Stimulated activated CD4-positive, alpha-beta T cell treated with anti-CD3 and anti-CD28 coated beads, Interleukin-1b, Interleukin-23, amount 100 ng/mL, for 1 hour (primary cell): ENCODE measurements at places on chromosomes 5 and 9.

DNA sequence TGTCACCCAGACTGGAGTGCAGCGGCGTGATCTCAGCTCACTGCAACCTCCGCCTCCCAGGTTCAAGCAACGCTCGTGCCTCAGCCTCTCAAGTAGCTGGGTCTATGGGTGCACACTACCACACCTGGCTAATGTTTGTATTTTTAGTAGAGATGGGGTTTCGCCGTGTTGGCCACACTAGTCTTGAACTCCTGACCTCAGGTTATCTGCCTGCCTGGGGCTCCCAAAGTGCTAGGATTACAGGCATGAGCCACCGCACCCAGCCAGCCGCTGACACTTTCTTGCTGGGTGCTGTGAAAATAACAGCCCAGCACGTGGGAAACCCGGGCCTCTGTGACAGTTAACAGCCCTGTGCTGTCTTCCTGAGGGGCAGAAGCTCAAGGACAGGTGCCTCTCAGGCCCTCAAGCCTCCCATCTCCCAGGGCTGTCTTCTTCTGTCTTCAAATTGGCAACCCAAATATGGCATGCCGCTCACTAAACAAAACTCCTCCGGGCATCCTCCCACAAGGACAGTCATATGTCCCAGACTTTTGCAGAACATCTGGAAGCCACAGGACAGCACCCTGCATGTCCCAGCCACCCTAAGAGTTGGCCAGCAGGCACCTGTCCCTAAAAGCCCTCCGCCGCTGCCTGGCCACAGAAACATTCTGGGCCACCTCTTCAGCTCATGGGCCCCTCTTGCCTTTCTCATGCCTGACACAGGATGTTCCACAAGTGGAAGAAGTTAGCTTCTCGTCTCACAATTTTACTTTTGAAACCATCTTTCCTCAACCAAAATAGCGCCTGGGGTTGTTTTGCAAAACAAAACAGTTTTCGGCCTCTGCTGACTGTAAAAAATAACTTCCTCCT, 233.6 kb downstream of the SYK start:
- no peak for DNase-seq

- no peak for DNase-seq
These were observed 201.5 kb downstream of the RGS3 start for GRCh38 chr9:113665064-113665463.

DNA sequence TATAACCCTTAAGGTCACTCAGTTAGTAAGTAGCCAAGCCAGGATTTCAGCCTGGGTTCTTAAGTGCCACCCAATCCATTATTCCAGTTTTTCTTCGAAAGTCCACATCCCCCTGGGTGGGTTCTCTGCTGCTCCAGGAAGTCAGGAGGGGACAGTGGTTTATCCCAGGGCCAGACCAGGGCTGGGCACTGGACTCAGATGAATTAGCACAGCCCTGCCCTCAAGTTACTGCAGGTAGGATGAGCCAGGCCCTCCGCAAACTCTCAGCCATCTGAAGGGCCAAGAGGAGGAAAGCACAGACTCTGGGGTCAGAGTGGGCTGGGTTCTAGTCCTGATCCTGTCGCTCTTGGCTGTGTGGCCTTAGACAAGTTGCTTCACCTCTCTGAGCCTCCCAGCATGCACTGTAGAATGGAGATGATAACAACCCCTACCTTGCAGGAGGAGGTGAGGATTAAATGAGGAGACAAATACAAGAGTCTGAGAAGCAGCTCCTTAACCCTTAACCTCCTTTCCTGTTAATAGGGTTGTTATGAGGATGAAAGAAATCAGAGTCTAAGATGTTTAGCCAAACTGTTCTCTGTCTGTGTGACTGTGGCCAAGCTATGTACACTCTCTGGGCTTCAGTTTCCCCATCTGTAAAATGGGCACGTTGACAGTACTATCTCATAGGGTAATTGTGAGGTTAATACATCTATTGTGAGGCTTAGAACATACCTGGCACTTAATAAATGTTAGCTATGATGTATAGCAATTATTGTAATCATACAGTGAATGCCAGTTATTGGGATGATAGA, 6.8 kb upstream of the NEURL1B start:
- no peak for DNase-seq

- DNase-seq, result no peak
These were observed 205.0 kb upstream of the ACTBL2 start for GRCh38 chr5:57687596-57687995.

DNA sequence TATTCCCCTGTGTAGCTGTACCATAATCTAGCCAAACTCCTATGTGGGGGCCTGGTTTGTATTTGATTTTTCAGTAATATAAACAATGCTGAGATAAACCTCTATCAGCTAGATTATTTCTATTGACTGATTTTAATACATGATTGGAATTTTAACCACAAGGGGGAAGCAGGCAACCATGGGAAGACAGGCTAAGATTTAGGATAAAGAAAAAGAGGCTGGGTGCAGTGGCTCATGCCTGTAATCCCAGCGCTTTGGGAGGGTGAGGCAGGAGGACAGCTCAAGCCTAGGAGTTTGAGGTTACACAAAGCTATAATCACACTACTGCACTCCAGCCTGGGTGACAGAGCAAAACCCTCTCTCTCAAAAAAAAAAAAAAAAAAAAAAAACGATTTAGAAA, 18.1 kb upstream of the GPX3 start:
- DNase-seq, result no peak

- no peak for DNase-seq
These were observed 47.3 kb upstream of the PRRC2B start for GRCh38 chr9:131346559-131346958.

DNA sequence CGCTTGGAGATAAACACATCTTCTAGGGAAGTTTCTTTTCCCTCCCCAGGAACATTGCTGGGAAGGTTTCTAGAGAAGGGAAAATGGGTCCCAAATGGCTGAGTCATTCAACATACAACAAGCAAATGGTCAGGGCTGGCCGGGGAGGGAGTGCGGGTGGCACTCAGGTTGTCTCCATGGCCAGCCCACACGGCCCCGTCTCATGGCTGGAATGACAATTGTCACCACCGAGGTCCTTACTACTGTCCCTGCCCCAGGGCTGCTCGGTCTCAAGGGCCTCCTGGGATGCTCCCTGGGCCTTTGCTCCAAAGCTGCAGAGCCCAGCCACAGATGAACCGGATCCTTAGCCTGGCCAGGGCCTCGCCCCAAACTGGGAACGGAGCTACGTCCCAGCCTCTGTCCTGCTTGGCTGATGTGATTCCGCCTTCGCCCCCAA, 121.9 kb downstream of the FGF18 start:
- DNase-seq, result no peak

GRCh38 chr9:16974436-16974835, 104.0 kb upstream of the BNC2 start:
- no peak for DNase-seq

DNA sequence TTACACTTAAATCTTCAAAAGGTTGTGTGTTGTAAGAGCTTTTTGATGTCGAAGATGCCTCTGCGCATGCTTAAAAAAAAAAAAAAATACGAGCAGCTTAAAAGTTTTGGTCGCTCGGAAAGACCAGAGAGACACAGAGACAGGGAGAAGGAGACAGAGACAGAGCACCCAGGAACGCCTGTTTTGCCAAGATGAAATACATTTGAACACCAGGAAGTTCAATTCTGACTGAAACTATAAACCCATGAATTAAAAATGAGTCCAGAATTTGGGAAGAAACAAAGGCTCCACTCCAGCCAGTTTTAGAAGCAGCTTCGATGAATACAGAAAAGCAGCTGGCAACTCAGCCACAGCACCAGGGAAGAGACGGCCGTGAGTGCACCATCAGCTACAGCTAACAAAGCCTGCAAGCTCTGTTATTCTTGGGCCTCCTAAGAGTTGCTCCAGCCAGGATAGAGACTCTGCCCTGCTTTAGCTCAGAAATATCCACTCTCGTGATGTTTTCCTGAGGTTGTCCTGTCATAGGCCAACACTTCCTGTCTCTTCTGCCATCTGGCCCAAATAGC, 2.5 kb upstream of the ZNF474 start:
- DNase-seq, result no peak

GRCh38 chr5:136038635-136039034, 9.8 kb downstream of the TGFBI start:
- DNase-seq, result no peak

DNA sequence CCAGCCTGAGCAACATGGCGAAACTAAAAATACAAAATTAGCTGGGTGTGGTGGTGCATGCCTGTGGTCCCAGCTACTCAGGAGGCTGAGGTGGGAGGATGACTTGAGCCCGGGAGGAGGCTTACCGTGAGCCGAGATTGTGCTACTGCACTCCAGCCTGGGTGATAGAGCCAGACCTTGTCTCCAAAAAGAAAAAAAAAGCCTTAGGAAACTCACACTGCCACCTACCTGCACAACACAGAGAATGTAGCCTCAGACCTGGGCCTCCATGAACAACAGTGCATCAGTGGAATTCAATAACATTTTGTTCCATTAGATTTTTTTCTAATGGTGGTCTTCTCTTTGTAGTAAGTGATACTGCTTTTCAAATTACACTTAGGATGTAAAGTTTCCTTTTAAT, 63.8 kb upstream of the RARS1 start:
- no peak for DNase-seq

DNA sequence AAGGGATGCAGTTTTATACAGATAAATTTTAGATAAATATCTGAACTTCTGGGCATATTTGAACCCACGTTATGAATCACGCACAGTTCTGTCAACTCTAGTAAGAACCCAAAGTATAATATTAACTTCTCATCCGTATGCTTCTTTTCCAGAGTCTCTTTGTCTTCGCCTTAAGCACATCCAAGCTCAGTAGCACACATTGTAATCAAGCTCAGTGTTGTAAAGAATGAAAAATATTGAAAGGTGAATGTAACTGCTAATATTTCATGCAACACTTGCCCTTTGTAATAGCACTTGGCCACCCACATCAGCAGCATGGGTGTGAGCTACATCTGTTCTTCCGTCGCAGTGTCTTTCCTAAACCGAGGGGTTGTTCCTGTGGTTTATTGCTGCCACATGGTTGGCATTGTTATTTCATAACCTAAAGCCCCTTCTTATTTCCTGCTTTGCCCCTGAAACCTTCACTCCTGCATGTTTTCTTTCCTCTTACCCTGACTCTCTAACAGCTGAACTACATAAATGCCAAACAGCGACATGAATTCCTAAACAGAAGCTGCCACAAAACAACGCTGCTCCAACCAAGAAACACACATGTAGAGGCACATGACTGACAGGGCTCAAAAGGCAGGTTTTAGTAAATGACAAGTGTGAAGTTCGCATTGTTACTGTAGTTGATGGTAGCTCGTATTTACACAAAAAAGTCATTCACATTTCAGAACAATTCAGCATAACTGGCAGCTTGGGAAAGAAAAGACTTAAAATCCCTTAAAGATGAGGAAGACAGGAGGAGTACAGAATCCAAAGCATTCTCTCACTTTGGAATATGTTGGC, 190.1 kb upstream of the MEF2C start:
- DNase-seq, result no peak

- no peak for DNase-seq
These were observed 73.8 kb upstream of the RAI14 start for GRCh38 chr5:34582371-34582770.

DNA sequence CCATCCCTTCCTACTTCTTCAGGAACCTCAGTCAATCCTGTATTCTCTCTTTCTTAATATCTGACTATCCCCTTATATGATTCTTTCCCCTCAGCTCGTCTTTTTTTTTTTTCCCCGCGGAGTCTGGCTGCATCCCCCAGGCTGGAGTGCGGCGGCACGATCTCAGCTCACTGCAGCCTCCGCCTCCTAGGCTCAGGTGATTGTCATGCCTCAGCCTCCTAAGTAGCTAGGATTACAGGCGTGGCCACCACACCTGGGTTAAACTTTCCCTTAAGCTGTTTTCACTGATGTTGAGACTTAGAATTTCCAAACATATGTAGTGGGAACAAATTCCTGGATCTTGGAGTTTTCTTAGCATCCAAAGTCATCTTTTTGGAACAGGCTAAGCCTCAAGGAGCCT, 13.3 kb upstream of the RUSC2 start:
- no peak for DNase-seq

DNA sequence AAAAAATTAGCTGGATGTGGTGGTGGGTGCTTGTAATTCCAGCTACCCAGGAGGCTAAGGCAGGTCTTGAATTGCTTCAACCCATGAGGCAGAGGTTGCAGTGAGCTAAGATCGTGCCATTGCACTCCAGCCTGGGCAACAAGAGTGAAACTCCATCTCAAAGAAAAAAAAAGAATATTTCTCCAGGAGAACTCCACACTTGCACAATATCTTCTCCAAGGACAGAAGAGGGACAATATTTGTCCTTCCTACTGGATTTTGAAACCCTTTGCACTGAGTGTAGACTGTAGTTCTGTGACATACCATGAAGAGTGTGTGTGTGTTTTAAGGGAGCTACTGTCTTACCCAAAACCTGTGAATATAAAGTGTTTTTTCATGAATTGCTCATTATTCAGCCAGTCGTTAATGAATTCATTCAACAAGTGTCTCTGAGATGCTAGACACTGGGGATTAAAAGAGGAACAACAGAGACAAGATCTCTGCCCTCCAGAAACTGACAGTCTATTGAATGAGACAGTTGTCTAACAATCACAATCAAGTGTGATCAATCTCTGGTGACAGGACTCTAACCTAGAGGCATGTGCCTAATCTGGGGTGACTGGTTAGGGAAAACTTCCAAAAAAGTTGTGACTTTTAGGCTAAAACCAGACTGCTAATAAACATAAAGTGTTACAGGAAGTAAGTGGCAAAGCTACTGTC, 9.8 kb upstream of the UBE2D2 start:
- no peak for DNase-seq

DNA sequence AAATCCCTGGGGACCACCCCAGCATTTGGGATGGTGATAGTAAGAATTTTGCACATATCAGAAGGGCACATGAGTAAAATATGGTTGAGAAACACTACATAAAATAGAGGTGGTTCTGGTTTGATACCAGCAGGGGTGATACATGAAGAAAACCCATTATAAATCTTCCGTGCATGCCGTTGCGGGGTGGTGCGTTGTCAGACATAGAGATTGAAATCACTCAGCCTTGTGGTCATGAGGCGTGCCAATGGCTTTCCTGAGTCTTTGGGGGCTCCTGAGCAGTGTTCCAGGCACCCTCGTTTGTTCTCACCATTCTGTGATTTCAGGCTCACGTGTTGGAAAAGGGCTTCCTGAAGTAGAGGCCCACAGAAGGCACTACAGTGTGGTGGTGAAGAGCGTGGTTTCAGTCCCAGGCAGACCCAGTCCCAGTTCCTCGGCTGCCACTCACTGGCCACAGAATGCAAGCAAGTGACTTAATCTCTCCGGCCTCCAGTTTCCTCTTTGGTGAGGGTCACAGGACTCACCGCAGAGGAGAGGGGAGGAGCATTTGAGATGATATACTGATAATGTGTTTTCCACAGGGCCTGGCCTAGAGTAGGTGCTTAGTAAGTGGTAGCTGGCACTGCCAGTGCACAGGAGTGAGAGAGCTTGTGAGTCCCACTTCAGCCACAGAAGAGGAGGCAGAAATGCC, 20.5 kb upstream of the GLRX start:
- DNase-seq, result no peak

DNA sequence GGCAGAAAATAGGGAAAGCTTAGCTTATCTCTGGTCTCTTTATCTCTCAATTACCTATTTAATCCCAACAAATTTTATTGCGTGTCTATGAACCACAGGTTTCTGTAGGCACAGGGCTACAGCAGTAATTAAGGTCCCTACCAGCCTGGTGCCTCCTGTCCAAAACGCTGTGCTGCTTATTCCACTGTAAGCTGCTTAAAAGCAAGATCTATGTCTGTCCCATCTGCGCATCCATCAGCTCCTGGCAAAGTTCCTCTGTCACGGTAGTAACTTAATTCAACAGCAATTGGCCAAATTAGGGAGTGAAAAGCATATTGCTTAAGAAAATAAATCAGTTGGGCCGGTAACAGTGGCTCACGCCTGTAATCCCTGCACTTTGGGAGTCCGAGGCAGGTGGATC, 235.8 kb upstream of the VLDLR start:
- no peak for DNase-seq
